Activated CD8-positive, alpha-beta memory T cell treated with anti-CD3 and anti-CD28 coated beads for 1 hour (primary cell): ENCODE measurements at places on chromosomes 11 and 22.

DNA sequence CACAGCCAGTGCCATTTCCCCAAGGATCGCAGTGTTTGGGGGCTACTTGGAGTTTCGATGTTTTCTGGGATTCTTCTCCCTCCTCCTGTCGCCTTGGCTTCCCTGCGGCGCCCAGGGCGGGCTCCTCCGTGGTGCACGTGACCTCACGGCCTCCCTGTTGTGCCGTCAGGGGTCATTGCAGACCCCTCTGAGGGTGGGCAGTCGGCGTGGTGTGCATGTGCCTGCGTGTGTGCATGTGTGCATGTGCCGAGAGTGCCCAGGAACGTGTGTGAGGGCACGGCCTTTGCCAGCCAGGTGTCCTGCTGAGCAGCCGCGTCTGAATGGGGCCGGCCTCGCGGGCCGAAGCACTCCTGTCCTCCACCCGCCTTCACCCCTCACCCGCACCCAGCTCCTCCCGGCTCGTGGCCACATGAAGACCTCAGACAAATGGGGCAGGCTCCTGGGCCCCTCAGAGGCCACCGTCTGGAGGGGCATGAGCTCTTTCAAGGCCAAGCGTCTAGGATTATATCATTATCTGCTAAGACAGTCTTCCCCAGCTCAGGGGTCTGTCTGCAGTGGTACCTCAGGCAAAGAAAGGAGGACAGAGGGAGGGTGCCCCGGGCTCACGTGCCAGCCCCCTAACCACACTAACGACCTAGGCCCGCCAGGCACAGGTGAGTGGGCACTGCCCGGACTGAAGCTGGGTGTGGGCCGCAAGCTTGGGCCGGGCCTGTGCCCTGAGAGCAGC lies 9.4 kb upstream of the MRPL23 start:
- no peak for DNase-seq

- DNase-seq: no peak
These were observed 73.9 kb upstream of the CAPRIN1 start for GRCh38 chr11:33977676-33978075.

DNA sequence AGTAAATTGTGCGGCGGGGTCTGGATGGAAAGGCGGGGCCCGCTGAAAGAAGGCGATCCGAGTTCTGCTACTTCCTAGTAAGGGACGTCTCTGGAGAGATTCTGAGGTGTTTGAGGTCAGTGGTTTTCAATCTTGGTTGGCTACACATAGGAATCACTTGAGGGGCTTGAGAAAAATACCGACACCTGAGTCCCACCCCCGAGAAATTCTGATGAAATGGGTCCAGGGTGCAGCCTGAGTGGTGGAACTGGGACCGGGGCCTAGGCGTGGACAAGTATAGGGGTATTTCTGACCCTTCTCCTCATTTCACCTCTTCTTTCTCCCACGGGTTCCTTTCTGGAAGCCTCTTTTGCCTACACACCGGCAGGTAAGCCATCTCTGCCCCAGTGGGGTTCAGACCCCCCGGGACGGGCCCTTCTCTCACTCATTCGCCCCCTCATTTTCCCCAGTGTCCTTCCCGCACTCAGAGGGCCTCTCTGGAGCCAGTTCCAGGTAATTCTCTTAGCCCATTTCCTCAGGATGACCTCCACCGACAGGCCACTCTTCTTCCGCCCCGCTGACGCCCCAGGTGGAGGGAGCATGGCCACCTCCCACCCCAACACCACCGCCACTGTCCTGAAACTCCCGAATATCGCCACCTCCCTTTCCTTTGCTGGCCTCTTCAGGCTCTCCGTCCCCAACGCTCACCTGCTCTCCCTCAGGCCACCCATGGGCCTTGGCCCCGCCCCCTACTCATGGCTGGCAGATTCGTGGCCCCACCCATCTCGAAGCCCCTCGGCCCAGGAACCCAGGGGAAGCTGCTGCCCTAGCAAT lies 11.8 kb downstream of the ROBO3 start:
- no peak for DNase-seq

DNA sequence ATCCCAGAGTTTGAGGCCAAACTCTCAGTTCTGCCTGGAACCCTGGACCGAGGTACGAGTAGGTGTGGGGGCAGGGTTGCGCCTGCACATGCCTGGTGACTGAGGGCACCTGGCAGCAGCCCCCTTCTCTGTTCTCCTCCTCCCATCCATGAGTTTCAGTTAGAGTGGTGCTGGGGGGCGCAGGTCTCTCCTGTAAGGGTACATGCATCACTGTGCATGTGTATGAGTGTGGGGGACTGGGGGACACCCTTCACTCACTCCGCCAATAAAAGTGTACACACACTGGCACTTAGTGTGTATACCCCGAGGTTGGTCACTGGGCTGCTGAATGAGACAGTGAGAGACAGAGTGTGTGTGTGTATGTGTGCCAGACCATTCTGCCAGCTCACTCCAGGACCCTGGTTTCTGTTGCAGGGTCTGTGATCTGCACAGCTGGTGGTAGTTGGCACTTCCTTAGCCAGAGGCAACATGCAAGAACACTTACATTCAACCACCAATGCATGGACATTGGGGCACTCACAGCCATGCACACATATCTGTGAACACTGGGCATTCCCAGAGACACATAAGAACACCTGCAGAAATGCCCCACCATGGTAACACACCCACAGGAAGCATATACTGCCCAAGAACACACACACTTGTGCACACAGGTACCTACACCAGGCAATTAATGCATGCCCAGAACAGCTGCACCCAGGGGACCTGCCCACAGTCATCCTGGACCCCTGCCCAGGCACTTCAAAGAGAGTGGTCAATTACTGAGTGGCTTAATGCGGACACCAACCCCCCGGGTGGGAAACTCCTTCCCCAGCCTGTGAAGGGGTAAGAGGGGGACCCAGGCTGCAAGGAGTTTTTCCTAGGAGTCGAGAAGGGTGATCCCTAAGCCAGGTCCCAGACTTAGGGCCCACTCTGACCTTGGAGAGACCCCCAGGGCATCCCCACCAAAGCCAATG lies 1.2 kb upstream of the NRXN2 start:
- no peak for DNase-seq

DNA sequence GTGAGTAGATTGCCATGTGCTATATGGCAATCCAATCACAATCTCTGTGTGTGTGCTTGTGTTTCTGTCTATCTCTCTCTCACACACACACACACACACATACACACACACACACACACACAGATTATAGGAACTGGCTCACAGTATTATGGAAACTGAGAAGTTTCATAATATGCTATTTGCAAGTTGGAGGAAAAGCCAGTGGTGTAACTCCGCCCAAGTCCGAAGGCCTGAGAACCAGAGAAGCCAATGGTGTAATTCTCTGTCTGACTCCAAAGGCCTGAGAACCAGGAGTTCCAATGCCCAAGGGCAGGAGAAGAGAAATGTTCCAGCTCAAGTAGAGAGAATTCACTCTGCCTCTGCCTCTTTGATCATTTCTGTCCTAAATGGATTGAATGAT lies 37.2 kb downstream of the GLYATL2 start:
- no peak for DNase-seq

DNA sequence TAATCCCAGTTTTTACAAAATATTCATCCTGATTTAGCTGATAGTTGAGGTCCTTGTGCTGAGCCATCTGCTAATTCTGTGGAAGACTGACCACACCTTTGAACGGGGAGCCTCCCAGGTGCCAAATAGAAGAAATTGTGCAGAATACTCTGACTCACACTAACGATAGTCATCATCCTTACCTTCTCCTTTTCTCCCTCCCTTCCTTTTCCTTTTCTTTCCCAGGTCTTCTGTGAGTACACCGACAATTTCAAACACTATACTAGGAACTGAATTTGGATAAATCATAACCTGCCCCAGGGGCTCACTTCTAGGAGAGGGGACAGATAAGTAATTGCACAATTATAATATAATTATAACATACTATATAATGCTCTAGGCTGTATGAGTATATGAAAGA lies 73.1 kb upstream of the CTSC start:
- DNase-seq: no peak

DNA sequence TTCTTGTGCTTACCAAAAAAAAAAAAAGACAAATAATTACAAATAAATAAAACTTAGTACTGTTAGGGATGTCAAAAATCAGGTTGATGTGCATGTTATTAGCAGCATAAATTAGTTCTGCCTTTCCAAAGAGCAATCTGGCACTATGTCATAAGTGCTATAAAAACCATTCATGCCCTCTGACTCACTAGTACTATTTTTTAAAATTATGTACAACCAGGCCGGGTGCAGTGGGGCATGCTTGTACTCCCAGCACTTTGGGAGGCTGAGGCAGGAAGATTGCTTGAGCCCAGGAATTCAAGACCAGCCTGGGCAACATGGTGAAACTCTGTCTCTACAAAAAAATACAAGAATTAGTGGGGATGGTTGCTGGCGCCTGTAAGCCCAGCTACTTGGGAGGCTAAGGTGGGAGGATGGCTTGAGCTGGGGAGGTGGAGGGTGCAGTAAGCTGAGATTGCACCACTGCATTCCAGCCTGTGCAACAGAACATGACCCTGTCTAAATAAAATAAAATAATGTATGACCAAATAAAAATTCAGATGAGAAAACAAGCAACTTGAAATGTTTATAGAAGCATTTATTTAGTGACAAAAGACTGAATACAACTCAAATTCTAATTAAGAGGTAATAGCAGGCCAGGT lies 25.3 kb downstream of the UEVLD start:
- no peak for DNase-seq

DNA sequence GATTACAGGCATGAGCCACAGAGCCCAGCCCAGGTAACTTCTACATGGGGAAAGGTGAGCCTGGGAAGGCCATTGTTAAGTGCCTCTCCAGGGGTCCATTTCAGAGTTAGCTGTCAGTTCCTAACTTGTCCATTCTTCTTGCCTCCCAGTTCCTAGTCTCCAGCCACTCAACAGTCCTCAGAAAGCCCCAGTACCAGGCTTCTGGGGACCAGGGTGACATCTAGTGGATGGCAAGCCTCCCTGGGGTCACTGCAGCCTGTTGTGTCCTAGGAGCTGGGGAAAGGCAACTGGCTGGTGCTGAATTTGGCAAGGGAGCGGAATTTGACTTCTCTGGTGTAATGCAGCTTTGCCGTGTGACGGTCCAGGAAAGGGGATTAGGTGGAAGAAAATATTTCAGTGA lies 2.1 kb downstream of the LGALS12 start:
- no peak for DNase-seq

DNA sequence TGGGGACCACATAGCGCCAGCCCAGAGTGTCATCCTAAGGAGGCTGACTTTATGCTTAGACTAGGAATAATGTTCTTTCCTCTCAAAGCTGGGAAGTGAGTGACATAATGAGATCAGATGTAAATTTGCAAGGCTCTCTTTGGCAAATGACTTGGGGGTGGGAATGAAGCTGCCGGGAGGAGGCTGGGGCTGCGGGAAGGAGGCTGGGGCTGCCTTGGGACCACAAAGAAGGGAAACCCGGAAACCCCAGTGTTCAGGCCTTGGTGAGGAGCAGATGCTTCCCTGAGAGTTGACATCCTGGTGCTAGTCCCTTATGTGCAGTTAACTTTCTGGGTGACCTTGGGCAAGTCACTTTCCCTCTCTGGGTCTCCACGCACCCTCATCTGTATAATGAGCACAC lies 182.0 kb downstream of the CHST1 start:
- DNase-seq: no peak

GRCh38 chr22:21708960-21709359 lies 26.6 kb downstream of the YPEL1 start:
- no peak for DNase-seq

DNA sequence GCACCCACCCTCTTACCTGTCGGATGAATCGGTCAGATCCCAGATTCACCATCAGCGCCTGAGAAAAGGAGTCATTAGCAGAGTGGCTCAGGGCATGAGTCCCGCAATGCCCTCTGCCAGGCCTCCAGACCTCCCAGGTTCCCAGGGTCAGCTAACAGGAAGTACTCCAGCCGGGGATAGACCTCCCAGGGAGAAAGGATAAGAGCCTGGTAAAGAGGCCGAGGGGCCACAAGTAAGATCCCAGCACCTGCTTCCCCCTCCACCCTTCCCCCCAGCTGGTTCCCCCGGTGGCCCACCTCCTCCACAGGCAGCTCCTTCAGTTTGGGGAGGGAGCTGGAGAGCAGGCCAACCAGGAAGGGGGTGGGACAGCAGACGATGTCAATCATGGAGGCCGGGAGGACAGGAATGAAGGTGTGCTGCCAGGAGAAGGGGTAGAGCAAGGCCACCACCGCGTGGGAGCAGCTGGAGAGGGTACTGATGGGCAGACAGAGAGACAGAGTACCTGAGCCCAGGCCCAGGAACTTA lies 16.4 kb downstream of the RPL27A start:
- no peak for DNase-seq

DNA sequence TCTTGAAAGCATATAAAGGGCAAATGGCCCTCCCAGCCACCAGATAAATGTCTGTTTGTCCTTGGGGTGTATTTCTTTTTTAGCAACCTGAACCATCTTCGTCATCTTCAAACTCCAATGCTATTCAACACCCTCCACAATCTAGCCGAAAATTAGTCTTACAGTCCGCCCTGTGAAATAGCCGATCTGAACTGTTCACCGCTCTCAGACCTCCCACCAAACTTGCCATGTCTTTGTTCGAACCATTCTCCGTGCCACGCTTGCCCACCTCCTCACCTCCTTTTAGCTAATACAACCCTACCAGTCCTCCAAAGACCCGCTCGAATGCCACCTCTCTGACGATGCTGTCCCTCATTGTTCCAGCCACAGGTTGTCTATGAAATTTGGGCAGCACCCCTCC lies 46.0 kb downstream of the SC5D start:
- no peak for DNase-seq

- DNase-seq: no peak
These were observed 68.6 kb upstream of the ARHGAP32 start for GRCh38 chr11:129260750-129261149.

DNA sequence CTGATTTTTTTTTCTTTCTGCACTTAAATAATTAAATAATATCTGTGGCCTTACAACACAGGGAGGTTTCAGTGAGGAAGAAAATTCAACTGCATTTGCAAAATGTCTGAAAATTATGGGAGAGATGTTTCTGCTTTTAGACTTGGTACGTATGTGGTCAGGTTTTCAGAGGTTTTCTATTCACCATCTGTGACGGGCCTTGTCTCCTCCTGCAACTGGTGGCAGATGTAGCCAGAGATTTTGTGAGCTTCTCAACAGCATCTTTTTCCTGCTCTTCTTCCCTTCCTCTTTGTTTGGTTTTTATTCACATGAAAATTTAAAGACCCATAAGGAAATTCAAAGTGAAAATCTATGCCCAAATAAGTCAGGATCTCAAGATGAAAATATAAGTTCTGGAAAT lies 38.3 kb downstream of the ZBTB16 start:
- no peak for DNase-seq

DNA sequence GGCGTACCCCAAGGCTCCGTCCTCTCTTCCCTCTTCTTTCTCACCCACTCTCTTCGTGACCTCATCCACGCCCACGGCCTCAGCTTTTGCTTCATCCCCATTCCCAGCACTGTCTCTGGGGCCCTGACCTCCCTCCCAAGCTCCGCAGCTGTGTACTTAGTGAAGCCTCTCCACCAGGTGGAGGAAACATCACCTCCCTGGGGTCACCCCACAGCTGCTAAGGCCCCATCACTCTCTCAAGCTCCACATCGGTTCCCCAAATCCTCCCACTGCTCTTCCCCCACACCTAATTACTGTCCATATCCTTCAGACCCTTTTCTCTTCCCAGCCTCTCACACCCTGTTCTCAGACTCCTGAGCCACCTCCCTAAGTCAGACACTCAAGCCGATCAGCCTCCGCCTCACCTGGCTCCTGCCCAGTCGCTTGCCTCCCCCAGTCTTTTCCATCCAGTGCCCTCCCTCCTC lies 7.9 kb upstream of the SYT7 start:
- no peak for DNase-seq

GRCh38 chr22:46233231-46233630 lies 16.9 kb downstream of the CDPF1 start:
- DNase-seq: no peak

- DNase-seq: no peak
These were observed 42.8 kb downstream of the ZNF280B start for GRCh38 chr22:22465782-22466181.

GRCh38 chr11:13958641-13959400 lies 3.7 kb upstream of the SPON1 start:
- no peak for DNase-seq
